ENCODE measurements at places on chromosomes 7 and 10.

DNA sequence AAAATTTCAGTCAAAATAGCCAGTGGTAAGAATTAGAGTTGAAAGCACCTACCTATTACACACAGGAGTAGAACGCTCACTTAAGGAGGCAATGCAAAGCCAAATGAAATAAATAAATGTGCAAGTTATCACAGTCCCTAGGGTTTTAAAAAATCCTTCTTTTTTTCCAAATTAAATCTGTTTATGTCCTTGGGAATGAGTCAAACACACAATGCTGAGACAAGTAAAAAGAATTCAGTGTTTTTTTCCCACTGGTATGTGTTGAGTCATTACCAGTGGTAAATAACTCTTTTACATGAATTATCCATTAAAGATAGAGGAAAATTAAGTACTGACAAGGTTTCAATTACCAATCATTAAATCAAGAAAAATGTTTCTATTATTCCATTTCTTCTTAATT is 438.6 kb downstream of the TNS3 start:
- DNase-seq, result no peak

DNA sequence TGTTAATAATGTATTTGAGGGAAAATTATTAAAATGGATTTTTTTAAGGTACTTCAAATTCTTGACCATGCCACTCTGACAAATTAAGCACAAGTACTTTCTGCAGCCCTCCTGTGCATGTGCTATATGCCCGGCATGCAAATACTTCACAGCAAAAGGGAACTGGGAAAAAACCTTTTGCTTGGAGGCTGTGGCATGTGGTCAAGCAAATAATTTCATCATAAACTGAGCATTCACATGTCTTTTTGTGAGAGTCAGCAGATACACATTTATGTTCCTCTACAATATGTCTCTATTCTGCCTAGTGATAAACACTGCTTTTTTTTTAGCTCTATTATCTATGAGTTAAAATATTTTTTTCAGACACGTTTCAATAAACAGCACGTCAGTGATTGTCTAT is 53.7 kb upstream of the SEMA3A start:
- no peak for DNase-seq

DNA sequence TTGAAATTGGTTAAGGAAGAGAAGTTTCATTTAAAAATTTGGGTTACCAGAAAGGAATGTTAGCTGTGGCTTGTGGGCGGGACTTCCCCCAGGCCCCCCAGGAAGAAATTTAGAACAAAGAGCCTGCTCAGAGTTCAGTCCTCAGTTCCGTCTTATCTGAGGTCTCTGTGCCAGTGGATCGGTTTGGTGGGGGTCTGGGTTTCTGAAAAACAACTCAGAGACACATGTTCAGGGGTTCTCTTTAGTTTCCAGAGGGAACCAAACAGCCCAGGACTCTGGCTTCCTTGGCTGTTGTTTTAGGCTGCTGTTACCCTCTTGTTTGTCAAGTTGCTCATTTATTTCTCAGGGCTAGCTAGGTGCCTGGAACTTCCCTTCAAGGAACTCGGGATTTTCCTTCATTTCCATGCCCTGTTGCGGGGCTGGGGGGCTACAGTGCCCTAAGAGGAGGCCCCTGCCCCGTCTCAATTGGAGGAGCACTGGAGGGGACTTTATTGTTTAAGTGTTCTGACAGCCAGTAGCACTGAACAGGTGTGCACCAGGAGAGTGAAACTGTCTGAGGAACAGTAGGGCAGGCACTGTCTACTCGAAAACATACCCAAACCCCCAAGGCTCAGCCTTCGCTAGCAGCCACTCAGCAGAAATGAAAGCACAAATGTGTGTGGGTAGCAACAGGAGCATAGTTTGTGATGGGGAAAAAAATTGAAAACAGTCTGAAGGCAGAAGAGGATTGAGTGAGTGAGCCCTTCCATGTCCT is 59.9 kb downstream of the ALOX5 start:
- DNase-seq, result no peak

DNA sequence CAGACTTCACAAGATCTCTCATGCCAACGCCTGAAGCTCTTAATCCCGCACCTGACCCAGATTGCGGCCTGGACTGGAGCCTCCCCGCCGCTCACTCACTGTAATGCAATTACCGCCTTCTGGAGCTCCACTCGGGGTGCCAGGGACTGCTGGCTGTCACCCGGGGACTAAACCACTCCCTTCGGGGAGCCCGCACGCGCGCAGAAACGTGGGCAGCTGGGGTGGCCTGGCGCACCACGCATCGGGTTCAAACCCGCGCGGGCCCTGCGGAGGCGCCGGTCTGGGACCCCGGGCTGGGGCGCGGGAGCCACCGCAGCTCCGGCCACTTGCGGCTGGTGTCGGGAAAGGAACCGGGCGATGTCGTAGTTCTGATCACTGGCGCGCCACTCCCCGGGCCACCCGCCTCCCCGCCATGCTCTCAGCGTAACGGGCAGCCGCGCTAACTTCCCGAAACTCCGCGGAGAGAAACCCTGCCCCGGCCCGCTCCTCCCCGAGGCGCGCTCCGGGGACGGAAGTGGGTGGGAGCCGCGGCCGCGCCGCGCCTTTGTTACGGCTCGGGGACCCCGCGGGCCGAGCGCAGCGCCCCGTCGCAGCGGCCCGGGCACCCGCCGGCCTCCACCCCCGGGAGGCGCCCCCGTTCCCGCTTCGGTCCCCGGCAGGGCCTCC is 100.3 kb upstream of the SVIL start:
- DNase-seq, result no peak

DNA sequence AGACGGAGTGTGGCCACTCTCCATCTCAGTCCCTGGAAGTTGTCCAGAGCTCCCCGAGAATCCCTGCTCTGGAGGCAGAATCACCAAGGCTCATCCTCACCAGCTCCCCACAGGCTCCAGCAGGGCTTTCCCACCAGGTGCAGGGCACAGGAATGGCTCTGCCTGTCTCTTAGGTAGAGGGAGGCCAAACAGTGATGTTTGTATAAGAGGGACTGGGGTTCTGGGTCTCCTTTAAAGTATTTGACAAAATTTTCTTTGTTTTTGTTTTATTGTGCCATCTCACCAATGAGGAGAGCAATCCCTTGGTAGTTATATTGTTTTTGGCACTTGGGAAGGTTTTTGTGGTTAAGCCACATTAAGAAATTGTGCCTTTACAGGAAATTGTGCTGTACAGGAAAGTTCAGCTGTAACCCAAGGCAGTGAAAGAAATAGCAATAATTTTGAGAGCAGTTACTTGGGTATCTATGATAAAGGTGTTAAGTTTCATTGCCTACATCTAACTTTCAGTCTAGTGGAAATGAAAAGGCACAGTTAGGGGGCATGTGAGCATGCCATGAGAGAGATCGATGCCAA is 219.3 kb upstream of the PRSS58 start:
- DNase-seq, result no peak

DNA sequence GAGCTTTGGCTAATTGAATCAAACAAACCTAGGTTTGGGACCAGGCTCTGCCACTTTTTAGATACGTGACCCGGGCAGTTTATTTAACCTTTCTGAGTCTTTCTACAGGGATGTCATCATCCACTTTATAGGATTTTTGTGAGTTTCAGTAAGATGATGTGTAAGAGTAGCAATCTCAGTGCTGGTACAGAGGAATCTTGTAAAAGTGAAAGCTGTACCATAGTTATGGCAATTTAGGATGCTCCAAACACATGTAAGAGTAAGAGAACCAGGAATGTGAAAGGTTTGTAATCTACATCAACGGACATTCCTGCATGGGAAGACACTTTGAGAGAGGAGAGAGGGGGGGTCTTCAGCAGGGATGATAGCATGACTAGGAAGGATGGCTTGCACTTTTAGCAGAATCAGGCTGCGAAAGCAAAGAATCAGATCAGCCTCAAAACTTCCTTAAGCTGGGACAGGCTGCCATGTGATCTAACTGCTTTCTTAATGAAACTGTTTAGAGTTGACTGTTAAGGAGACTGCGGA is 968 bp downstream of the NOLC1 start:
- DNase-seq, result no peak

- DNase-seq, result no peak
Measured at GRCh38 chr7:70480927-70481569, 650.9 kb upstream of the GALNT17 start.

- no peak for DNase-seq
Measured at GRCh38 chr10:125008689-125009638, 67.0 kb downstream of the ZRANB1 start.

DNA sequence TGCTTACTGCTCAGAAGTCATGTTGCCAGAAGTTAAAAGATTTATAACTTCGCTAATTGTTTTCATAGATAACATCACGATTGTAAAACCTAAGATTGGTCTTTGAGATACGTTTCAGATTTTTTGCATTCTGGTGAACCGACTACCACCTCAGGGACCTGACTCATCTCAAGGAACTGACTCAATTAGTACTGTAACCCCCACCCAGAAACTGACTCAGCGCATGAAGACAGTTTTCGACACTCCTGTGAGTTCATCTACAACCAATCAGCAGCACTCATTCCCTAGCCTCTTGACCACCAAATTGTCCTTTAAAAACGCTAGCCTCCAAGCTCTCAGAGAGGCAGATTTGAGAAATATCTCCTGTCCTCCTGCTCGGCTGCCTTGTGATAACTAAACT is 72.3 kb downstream of the ELMO1 start:
- no peak for DNase-seq

GRCh38 chr7:38978491-38978890 is 782 bp downstream of the POU6F2 start:
- DNase-seq, result no peak

DNA sequence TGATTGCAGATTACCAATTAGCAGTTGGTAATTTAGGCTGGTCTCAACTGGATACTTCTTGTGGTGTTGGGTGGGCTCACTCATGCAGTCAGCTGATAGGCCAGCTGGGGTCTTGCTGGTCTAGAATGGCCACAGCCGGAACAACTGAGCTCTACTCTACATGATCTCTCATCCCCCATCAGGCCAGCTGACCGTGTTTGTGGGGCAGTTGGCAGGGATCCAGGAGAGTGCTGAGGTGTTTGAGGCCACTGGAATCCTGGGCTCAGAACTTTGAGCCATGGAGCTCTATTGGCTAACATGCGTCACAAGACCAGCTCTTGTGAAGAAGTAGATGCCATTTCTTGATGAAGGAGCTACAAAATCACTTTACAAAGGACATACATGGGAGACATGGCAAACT is 242.4 kb downstream of the GFRA1 start:
- no peak for DNase-seq

- no peak for DNase-seq
Measured at GRCh38 chr7:93707249-93707648, 132.7 kb upstream of the CALCR start.

DNA sequence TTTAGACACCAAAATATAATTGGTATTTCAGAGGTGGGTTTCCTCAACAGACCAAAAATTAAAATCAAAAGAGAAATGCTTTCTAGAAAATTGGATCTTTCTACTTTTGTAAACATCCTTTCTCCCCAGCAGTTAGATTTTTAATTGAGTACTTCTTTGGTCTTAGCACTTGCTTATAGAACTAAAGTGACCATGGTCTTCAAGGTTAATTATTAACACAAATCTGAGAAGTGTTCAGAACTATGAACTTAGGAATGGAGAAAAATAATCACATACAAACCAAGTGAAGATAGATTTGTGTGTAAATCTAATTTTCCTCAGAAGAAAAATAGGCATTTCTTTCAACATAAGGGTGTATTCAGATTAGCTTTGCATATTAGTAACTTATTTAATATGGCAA is 355.4 kb downstream of the ELMO1 start:
- no peak for DNase-seq

DNA sequence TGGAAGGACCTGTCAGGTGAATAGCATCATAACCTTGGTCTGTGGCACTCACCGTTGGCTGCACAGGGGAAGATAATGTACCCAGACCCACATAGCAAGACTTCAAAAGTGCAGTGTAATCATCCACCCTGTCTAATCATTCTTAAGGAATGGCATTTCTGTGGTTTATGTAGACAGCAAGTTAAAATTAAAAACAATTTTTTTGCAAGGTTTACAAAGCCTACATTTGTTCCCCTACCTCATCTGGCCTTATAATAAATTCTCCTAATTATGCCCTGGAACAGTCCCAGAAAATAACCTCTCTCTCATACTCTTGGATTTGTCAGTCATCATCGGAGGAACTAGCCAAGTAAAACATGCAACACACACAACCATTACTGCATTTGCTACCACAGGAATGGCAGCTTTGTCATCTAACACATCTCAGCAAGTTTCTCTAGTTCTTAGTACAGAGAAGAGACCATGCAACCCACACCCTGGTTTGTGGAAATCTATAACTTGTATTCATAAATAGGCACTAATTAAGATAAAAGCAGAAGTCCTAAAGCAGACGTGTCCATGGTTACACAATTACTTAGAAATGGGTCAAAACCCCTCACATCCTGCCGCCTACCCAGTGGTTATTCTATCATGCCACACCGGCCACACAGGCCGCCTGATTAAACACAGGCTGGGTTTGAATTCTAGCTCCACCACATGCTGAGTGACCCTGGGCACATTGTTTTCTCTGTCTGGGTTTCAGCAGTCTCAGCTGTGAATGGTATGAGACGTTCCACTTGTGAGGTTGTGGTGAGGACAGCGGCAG is 19.1 kb downstream of the ABLIM1 start:
- DNase-seq, result no peak

DNA sequence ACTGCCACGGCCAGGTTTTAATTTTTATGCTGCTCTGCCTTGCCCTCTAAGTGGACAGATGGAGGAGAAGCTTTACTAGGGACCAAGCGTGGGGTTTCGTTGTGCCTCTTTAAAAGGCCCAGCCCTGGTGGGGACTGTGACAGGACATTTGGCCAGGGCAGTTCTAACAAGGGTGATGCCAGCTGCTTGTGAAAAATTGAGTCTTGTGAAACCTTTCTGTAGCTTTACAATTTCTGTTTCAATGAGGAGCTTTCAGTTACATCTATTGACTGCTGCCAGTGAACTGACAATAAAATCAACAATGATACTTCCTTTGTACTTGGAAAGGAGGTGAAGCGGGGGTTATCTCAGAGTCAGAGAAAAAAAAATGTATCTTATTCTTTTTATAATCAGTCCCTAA is 233.1 kb upstream of the CSTF2T start:
- no peak for DNase-seq

GRCh38 chr10:104336821-104337467 is 1.3 kb downstream of the ITPRIP start:
- no peak for DNase-seq

GRCh38 chr7:981793-982510 is 1.0 kb upstream of the CYP2W1 start:
- no peak for DNase-seq

GRCh38 chr10:13741438-13741837 is 154.7 kb downstream of the PRPF18 start:
- no peak for DNase-seq

GRCh38 chr10:84632866-84633265 is 304.5 kb downstream of the CCSER2 start:
- DNase-seq, result no peak

DNA sequence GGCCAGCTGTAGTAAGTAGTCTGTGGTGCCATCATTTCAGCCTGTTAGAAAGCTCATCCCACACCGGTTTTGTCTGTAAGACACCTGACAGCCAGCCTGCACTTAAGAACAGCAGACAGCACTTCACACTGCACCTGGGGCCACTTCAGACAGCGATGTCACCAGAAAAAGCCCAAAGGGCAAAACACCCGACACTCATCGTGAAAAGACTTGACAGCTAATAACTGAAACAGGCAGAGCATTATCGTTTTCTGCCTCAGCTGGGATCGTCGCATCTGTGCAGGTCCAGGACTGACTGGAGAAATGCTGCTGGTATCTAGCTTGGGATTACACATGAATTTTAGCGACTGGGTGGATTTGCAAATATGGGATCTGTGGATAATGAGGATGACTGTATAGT is 16.8 kb upstream of the LAT2 start:
- DNase-seq, result no peak
